CD4-positive, alpha-beta T cell treated with Interleukin-6 at 100 ng/mL for 8 hours (primary cell): ENCODE measurements at places on chromosomes 3 and 15.

DNA sequence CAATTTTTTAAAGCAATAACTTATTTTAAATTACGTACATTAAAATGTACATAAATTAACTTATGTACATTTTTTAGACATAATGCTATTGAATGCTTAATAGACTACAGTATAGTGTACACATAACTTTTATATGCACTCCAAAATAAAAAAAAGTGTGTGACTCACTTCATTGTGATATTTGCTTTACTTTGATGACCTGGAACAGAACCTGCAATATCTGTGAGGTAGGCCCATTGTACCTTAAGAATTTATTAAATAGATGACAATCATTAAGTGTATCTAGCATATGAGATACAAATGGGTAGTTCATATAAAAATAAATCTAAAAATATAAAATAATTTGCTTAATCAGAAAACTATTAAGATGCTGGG is 276.7 kb downstream of the NFKBIZ start:
- no peak for DNase-seq

DNA sequence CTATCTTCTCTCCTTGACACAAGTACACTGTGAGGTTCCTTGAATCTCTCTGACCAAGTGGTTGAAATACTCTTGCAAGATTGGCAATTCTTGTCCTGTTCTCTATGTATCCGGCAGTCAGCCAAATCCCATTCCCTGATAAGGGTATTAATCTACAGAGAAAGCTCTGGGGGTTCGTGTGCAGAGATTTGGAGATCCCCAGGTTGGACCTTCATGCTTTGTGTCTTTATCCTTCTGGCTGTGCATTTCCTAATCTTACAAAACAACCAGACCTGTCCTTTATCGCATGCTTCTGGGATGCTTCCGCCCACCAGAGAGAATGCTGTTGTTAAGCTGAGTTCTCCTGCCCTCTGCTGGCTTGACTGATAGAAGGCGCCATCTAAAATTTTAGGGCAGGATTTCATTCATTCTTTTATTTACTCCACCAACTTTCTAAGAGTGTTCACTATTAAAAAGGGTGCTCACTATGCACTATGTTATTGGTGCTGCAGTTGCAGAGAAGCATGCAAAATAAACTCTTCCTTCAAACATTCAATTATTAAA is 8.6 kb upstream of the SST start:
- DNase-seq = no peak

DNA sequence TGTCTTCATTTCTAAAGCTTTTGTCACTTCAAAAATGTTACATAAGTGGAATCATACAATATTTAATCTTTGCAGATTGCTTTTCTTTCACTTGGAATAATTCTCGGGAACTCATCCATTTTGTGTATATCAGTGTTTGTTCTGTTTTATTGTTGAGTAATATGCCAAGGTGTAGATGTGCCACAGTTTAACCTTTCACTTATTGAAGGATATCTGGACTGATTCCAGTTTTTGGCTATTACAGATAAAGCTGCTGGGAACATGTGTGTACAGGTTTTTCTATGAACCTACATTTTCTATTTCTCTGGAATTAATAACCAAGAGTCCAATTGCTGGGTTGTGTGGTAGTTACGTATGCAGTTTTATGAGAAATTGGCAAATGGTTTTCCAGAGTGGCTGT is 334.9 kb downstream of the PTPRG start:
- DNase-seq = no peak

DNA sequence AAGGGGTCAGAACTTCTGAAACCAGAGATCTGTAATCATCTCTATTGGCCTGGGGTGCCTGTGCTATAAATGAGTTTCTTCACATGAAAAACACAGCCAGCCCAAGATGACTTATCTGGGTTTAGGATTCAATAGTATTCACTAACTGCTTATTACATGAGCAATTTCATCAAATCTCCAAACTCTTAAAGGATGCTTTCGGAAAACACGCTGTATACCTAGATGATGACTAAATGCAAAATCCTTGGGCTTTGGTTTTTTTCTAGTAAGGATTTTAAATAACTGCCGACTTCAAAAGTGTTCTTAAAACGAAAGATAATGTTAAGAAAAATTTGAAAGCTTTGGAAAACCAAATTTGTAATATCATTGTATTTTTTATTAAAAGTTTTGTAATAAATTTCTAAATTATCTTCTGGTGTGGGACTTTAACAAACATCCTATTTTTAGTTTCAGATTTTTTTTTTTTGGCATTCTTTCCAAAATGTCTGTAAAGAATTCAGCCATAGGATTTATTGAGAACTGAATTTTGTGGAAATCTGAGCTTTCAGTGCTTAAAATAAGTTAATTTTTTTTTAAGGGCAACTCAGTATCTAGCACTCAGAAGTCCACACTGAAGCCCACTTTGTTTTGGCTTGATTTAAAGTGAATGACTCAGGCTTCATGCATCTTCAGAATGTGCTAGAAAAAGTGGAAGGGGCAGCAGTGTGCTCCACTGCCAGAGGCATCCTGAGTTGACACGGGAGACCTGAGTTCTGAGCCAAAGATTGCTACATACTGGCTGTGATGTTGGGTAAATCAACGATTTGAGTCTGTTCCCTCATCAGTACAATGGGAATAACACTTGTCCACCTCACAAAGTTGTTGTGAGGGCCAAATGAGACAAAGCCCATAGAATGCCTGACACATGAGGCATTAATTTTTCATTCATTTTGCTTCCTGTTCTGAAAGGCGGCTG is 18.7 kb downstream of the TMEM43 start:
- no peak for DNase-seq

GRCh38 chr3:134974624-134975023 is 179.6 kb downstream of the EPHB1 start:
- no peak for DNase-seq

- no peak for DNase-seq
Observed at GRCh38 chr3:473033-473800, 276.7 kb downstream of the CHL1 start.

- no peak for DNase-seq
Observed at GRCh38 chr15:85551221-85551832, 170.9 kb downstream of the AKAP13 start.

DNA sequence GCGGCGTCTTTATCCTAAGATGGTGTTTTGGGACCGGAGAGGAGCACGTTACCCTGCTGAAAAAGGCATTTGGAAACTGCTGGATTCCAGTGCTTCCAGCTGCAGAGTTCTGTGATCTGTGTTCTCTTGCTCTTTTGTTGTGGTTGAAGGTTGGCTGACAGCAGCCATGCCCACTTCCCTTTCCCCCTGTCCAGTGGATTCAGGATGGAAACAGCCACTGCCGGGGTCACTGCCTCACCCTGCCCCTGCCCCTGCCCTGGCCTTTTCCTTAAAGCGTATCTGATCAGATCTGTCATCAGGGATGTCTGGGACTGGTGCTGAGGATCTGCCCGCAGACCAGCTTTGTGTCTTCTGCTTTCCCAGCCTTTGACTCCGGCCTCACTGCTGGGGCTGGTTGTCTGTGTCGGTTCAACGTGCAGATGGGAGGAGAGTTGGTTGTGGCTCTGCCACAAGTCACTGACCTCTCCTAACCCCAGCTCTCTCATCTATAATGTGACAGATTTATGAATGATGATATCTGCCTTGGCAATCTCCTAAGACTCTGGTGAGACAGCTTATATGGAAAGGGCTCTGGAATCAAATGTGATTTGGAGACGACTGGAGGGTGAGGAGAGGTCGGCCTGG is 219.4 kb upstream of the BHLHE40 start:
- DNase-seq = no peak

GRCh38 chr3:175746308-175746707 is 887.2 kb downstream of the NAALADL2 start:
- no peak for DNase-seq

- peak; percentile 44 for DNase-seq
Observed at GRCh38 chr15:73273181-73274002, 95.4 kb downstream of the HCN4 start.

- no peak for DNase-seq
Observed at GRCh38 chr3:14235003-14235911, 56.6 kb downstream of the LSM3 start.

DNA sequence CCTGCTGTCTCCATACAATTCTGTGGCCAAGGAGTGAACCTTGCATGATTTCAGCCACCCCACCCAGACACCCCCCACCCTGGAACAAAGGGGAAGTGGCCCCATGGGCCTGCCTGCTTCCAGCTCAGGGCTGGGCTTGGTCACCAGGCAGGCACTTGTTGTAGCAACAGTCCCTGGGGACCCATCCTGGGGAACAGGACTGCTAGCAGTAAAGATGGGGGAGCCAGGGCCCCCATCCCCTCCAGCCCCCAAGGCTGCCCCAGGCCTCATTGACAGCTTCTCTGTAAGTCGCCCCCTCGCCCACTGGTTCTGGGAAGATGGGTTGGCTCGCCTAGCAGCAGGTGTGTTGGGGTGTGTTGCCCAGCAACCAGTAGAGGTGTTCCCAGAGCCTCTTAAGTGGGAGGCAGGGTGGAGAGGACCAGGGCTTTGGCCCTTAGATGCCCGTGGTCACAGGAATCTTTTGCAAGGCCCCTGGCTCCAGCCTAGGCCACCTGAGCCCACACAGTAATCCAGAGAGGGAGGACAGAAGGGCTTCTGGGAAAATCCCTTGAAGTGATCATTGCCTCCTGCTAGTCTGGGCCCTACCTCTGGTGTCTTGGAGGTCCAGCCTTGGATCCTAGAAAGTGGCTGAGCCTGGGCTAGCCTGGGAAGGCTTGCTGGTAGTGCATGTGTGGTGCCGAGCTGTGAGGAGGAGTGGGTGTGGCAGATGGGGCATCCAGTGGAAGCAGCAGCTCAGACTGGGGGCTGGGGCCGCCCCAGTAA is 48.9 kb downstream of the CYP11A1 start:
- no peak for DNase-seq

DNA sequence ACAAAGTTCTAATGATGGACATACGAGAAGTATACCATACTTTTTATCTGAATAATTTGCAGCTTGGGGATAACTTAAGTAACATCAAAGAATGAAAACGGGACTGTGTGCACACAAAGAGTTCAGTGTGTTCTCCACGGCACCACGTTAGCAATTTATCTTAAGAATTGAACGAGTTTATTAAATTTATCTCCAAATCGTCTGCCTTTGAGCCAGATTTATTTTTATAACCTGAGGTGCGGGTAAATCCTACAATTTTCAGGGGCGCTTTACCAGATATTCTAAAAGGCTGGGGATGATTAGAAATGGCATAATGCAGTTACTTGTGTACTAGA is 3.5 kb downstream of the CHD2 start:
- DNase-seq = no peak

GRCh38 chr3:5520237-5520636 is 332.7 kb downstream of the EDEM1 start:
- no peak for DNase-seq

DNA sequence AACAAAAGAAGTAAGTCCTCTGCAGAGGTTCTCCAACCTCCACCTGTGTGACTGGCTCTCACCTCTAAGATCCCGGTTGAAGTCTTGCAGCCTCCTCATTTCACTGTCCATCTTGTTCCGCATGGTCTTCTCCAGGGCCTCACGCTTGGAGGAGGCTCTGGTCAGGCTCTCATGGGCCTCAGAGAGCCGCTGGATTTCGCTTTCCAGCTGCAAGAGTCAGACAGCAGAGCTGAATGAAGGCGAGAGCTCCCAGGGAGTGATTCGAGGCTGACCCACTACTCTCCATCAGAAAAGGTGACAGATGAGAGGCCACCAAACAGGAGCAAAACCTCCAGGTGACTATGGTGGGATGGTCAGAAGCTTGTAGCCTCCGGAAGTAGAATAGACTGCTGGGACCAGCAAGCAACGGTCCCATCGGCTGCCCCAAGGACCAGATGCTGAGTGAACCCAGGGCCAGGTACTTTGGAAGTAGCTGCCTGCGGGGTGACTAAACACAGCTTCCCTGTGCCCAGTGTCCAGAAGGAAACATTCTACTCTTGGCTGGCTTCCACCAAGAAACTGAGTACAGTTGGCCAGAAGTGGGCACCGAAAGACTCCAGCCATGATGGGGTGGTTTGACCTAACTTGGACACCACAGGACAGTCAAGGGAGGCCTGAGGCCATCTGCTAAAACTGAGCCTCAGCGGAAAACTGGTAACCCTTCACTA is 7.9 kb downstream of the AMOTL2 start:
- DNase-seq = no peak

GRCh38 chr3:120100711-120101110 is 6.5 kb upstream of the GSK3B start:
- no peak for DNase-seq

DNA sequence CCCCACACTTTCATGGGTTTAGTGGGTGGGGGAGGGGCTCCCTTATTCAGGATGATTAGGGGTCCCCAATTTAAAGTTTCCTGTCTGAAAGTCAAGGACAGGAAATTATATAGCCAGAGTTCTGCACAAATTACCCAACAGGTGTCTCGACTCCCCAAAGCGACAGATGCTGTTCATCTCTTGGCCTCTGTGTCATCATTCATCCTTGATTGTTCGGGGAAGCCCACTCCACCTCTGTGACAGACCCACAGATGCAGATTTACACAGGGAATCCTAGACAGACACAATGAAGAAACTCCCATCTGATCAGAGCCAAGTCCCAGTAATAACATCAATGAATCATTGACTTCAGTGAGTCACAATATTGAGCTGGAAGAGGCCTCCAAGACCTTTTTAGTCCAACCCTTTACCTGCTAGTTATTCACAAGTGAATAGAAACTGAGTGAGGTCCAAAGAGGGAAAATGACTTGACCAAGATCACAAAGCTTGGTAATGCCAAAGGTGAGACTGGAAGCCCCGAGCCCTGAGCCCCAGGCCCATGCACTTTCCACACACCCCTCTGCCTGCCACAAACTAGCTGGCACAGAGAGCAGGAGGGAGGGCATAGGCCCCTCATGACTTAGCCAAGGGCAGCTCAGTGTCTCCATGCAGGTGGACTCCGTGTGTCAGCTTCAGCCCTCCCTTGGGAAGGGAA is 7.9 kb upstream of the SRP14 start:
- DNase-seq = no peak

DNA sequence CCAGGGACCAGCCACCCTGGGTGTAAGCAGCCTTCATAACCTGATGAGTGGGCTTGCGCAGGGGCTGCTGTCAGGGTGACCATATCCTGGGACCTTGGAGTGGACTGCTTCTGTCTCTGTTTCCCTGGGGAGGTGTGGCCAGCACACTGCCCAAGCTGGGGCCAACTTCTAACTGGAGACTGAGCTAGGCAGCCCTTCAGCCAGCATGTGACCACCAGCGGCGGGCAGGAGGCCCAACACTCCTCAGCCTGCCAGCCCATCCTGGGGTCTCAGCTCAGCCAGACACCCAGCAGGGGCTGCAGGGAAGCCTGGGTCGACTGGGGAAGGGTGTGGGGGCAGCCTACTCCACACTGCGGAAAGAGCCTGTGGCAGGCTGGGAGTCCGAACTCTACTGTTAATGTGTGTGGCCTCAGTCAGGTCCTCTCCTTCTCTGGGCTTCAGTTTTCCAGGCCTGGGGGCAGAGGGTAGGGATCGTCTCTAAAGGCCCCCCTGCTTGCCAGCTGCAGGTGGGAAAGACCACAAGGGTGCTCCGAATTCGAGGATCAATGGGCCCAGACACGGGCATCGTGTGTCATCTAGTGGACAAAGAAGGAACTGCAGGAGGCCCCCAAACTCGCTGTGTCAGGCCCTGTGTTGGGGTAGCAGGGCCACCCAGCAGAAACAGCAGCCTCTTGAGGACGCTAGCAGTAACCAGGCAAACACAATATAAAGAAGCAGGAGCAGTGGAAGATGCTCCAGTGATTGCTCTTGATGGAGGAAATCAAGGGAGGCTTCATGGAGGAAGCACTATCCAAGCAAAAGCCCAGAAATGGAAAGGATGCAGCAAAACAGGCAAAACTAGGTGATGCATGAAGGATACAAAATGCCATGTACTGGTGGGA is 2.0 kb upstream of the SEMA3G start:
- peak; percentile 66 for DNase-seq
